ENCODE measurements at places on chromosomes 16 and 17.

GRCh38 chr17:35010093-35010492, 29.8 kb downstream of the LIG3 start:
- DNase-seq, result no peak

- DNase-seq, result no peak
Observed at GRCh38 chr16:49743203-49743464, 112.8 kb downstream of the ZNF423 start.

DNA sequence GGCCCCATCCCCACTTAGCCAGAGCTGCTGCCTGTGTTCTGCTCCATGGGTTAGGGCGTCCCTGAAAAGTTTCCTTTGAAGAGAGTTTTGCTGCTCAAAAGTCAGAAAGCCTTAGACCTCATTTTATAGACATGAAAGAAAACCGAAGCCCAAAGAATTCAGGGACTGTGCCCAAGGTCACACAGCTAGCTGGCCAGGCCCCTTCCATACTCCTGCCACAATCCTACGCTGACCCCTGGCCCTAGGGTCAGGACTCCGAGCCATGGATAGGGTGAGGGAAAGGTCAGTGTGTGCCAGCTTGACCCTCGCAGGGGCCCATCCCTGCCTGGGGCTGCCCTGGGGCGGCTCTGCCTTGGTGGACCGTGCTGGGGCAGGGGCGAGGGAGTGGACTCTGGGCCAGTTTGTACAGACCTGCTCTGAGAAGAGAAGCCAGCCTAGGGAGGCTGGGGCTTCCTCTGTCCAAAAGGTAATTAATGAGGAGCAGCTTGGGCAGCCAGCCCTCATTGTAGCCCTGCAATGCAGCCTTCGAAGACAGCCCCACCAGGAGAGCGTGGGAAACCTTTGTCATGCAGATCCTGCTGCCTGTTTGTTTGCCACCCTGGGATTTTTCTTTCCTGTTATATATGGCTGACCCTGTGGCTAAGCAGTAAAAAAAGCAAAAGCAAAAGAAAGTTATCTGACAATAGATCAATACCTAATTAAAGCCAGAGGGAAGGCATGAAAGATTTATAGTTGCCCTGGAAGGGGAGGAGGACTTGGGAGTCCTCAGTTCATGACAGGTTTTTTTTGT, 37.4 kb downstream of the RHBDL3 start:
- DNase-seq, result no peak

DNA sequence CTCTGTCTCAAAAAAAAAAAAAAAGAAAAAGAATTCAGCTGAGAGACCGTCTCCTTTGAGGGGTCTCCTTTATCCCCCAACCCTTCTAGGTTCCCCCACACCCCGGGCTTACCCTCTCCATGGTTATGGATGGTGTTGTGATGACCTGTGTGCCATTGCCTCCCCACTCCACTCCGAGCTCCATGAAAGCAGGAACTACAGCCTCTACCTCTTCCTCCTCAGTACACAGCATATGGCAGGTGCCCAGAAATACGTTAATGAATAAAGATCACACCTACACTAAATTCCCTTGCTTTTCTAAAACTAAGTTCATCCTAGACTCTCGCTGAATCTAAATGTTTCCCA, 17.2 kb downstream of the COPRS start:
- no peak for DNase-seq

- no peak for DNase-seq
Observed at GRCh38 chr16:73011926-73012325, 36.0 kb downstream of the ZFHX3 start.

DNA sequence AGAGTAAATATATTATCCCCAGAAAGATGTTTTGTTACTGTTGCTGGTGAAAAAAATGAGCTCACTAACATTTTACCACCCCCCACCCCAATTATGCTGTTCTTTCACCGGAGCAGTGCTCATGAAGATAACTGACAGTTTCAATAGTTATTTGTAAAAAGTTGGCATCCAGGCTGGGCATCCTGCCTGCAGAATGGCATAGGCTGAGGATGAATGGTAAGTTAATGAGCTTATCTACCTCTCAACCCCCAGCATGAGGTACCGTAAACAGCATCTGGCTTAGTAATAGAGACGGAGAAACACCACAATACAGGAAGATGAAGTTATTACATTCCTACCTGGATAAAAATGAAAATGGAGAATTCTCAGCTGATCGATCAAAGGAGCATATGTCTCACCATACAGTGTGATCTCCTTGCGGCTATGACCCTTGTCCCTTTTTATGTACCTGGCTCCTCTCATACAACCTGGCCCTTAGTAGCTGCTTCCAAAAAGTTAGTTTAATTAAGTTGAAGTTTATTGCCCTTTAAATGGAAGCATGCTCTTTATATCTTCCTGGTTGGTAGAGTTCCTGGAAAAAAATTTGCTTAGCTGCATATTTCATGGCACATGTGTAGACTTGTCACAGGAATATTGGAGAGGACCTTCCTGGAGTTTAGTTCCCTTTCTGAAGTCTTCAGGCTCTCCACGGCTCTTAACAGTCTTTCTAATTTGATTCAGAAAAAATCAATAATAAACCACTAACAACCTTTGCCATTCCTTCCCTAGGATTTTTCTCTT, 61.2 kb upstream of the MPHOSPH6 start:
- DNase-seq, result no peak

- DNase-seq, result no peak
Observed at GRCh38 chr16:2451851-2452320, 8.0 kb upstream of the TEDC2 start.

- DNase-seq, result peak; percentile 61
Observed at GRCh38 chr16:23408823-23409298, 44.1 kb downstream of the COG7 start.

DNA sequence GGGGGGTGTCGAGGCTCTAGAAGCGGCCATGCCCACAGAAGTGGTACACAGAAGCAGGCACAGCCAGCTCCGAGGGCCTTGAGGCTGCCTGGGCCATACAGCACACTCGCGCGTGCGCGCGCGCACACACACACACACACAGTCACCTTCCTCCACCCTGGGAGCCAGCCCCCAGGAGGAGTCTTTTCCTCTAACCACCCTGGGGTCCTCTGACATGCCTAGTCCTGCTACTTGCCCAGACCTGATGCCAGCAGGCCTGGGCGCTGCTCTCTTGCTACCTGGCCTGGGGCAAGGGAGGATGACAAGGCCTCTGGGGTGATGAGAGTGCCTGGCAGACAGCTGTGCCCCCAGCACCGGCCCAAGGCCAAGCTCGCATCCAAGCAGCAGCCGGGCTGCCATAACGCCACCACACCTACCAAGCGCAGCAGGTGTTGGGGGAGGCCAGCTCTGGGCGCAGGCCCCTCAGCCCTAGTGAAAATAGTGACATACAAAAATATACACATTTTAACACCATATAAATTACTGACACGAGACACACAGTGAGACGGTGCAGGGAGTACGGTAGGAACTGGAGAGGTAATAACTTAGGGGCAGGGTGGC, 41.1 kb downstream of the TSC2 start:
- DNase-seq, result no peak

GRCh38 chr17:18159551-18160120, 24.0 kb upstream of the ALKBH5 start:
- DNase-seq, result no peak

GRCh38 chr17:10613775-10614513, 43.2 kb downstream of the MYH3 start:
- DNase-seq, result no peak

DNA sequence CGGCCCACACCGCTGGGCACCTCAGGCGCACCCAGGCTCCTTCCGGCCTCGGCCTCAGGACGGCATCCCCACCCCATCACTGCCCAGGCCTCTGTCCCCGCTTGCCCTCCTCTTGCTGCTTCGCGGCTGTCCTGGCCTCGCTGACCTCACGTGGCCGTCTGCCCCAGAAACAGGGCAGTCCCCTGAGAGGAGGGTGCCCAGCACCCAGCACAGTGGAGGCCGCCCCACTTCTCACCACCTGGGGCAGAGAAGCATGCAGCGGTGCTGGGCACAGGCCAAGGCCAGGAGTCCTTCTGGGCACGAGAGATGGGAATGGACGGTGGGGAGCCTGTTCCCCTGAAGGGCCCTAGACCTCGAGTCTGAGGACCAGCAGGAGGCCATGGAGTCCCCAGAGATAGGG, 8.9 kb downstream of the HAGH start:
- DNase-seq, result no peak

- no peak for DNase-seq
Observed at GRCh38 chr16:74896389-74897370, 88.2 kb downstream of the WDR59 start.

DNA sequence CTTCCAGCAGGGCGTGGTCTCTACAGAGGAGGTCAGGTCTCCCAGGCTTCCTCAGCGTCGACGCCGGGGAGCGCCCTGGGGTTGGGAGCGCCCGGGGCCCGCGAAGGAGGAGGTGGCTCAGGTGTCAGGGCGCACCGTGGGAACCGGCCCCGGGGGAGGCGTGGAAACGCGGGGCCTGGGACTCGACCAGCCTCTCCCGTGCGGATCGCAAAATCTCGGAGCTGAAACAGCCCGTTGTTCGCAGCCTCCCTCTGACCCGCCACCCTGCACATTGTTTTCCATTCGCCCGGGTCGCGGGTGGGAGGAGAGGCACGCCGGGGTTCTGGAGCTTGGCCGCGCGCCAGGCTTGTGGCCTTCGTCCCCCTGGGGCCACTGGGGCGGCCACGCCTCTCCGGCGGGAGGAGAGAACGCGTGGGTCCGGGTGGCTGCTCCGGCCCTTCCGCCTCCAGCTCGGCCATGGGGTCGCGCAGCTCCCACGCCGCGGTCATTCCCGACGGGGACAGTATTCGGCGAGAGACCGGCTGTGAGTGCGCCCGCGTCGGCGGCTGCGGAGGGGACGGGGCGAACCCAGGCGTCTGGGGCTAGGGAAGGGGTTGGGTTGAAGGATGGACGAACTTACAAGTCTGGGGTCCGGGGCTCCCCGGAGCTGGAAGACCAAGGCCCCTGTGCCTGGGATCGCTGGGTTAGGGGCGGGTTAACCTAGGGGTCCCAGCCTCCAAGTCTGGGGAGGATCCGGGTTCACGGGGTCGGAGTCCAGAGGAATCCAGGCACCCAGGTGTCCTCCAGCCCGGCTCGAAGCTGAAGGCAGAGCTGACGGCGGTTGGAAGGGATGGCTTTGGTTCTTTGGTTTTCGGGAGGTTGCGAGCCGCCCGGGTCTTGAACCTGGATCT, at the start of gene CHP2:
TSS of gene CHP2 (plus strand) at position 433 of the 890 bp plus-strand sequence. CDS start at position 457, 24 bp downstream.
- no peak for DNase-seq

DNA sequence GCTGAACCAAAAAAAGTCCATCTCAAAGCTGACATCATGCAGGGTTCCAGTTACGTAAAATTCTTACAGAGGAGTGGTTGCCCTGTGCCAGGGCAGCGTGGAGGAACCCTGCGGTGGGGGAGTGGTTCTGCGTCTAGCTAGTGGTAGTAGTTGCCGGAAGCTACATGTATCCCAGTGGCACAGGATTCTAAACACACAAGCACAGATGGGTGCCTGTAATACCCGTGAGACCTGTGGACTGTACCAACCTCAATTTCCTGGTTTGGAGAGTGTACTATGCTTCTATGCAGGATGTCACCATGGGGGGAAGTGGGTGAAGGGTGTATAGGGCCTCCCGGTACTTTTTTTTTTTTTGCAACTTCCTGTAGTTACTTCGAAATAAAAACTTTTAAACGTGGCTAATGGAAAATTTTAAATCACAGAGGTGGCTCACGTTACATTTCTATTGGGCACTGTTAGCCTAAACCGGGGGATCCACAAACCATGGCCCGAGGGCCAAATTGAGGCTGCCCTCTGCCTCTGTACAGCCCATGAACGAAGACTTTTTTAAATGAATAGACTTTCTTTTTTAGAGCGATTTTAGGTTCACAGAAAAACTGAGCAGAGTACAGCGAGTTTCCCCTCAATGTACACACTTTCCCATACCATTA, 38.5 kb downstream of the TBC1D16 start:
- no peak for DNase-seq

DNA sequence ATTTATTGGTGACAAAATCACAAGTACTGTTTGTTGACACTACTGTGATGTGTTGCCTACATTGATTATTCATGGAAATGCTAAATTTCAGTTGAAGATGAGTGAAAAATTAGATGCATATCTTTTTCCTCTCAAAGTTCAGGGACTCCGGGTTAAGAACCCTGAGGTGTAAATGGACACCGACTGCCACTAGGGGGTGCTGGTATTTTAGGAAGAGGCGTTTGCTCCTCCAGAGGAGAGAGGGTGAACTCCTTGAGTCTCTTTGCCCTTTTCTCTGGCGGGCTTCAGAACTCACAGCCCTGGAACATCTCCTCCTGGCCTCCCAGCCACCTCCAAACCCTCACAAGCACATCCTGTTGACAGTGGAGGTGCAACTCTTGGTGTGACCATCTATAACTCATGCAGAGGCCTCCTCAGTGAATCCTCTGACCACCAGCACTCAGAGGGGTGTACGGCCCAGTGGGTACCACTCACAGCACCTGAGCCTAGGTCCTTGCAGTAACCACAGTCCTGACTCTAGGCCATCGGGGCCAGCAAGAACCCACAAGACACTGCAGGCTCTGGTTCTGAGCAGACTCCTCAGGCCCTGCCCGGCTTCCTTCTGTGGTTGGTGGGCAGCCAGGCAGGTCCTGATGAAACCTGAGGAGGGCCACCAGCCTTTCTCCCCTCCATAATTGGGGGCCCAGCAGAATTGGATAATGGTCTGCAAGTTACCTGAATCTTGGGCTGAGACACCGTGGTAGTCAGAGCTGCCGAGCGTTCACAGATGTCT, 26.2 kb upstream of the PIK3R5 start:
- no peak for DNase-seq

GRCh38 chr17:79983456-79983855, 52.2 kb downstream of the TBC1D16 start:
- DNase-seq, result no peak
